Stimulated activated CD4-positive, alpha-beta T cell treated with anti-CD3 and anti-CD28 coated beads, Interleukin-15, amount 100 ng/mL, for 48 hours (primary cell): ENCODE measurements at places on chromosomes 3 and 15.

GRCh38 chr15:67722030-67722817 is 103.1 kb upstream of the SKOR1 start:
- no peak for DNase-seq

DNA sequence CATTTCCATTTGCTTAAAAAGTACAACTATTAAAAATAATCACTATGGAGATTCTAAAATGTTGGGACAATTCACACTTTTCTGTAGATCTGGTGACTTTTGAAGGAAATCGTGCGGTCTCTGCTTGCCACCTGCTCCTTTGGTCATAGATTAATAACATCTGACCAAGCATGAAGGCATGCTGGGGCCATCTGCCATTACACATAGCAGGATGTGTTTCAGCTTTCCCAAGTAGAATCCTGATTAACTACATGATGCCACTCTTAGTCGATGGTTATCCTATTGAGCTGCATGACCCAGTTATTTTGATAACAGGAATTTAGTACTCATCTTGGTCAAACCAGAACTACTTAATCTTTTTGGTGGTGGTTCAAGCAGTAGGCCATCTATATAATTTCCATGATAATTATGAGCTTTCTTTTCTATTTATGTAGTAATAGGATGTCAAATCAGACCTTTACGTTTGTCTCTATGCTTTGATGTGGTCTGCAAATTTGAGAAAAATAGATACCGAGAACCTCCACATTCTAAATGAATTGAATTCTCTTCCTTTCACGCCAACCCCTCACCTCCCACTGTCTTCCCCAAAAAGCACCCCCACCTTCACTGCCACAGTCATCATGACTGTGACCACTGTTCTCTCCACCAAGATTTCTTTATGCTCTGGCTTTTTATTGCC is 158.1 kb downstream of the DIPK2A start:
- DNase-seq: no peak

- DNase-seq: no peak
Measured at GRCh38 chr15:57567891-57568290, 23.8 kb upstream of the MYZAP start.

- DNase-seq: no peak
Measured at GRCh38 chr15:62462721-62463120, 297.6 kb upstream of the C2CD4B start.

DNA sequence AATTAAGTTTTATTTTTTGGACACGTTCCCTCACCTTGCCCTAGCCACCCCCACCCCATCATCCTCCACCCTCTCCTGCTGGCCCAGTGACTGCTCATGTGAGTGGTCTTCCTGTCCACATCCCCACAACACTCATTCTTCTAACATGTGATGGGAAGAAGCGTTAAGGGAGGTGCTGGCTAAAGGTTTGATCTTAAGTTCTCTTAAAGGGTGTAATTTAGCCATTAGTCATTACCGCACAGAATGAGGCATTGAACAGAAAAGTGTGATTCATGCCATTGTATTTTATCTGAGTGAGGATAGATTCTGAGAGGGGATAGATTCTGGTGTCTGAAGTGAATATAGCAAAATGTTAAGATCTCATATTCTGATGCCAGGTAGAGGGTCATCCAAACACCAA is 272.9 kb upstream of the TPM1 start:
- DNase-seq: no peak
